Stimulated activated CD4-positive, alpha-beta T cell treated with anti-CD3 and anti-CD28 coated beads, Interleukin-1b, Interleukin-23, amount 100 ng/mL, for 1 hour (primary cell): ENCODE measurements at places on chromosomes 16 and 17.

DNA sequence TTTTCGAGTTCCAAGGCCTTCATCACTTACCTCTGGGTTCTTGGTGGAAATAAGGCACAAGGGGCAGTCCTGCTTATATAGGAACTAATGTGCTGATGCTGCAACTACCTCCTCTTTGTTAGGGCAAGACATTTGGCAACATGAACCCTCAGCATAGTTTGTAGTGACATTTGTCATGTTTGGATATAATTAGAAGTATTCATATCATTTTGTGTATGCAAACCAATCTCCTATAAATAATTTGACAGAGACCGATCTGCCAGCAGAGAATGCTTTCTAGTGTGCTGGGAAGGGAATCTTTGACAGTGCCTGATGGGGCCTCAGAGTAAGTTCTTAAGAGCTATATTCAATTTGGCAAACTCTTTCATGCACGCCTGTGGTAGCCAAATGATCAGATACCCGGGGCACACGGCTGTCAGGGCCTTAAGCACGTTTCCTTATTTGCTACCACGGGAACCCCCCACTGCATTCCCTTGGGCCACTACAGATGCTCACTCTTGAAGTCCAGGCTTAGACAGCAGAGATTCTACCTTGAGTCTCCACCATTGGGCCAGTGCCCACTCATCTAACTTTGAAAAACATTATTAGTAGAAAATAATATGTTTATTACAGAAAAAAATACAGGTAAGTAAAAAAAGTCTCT is at the start of gene MYH8:
Gene MYH8, minus strand, starts transcription at position 51 of the 643 bp plus-strand sequence. CDS start 1,723 bp downstream, outside the sequence.
- DNase-seq = no peak

DNA sequence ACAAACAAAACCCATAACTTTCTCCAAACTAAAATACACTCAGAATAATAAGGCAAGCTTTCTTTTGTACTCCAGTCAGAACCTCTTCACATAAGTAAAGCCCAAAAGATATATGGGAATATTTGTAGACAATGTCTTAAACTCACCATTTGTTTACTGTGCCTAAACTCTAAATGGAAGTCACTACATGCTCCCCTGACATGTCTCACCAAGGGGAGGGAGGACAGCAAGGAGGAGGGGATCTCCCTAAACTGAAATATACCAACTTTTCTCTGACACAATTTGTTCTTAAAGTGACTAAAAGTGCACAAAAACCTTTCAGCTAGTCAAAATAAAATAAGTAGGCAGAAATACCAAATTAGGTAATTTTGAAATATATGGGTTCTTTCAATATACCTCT is 38.5 kb downstream of the GRB7 start:
- DNase-seq = no peak

DNA sequence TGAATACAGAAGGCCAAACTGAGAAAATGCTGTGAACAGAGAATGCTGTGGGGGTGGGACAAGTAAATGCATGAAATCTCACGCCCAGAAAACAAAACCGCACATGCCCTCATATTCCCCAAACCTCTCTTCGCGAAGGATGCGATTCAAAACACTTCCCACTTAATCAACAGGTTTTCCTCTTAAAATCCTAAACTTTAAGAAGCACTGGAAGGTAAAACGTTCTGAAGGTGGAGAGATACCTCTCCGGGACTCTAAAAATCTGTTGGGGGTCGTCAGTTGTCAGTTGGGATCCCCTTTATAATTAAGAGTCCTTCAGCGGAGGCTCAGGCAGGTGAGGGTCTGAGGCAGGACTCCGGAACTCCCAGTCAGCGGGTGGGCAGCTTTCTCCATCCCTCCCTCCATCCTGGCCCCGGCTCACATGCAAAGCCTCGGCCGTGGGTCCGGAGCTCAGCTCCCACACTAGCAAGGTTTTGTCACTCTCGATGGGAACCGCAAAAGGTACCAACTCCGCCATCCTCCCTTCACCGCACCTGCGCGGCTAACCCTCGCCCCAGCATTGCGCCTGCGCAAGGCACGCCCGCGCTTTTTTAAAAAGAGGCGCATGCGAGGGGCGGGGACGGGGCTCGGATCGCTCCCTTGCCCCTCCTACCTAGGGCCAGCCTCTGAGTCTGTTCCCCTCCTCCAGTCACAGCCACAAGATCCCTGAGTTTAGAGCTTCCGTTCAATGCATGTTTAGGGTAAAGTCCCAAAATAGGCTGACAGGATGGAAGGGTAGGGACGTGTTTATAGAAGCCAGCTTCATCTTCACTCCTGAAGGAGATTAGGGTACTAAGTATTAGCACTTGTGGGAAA is at the start of gene RDM1:
Gene RDM1, minus strand, starts transcription at position 563 of the 855 bp plus-strand sequence. Its CDS starts 46 bp downstream, at position 517.
- DNase-seq = peak; percentile 37

GRCh38 chr17:13272296-13272695 is 254.5 kb upstream of the ELAC2 start:
- DNase-seq = no peak

- no peak for DNase-seq
Observed at GRCh38 chr17:66349521-66350254, 47.3 kb downstream of the PRKCA start.

DNA sequence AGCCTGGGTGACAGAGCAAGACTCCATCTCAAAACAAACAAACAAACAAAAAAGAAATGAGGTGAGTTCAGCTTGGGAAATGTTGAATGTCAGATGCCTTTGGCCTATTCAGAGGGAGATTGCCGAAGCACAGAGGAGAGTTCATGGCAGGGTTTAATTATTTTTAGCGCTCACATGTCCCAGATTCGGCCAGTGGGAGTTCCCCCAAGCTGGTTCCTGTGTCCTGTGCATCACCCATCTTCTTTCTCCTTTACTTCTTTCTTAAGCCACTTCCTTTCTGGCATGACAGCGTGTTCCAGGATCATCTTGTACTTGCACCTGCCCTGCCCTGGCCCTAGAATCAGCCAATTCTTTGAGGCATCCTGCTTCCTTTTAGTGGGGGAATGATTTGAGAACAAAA is 9.2 kb downstream of the MPV17L start:
- DNase-seq = no peak

- no peak for DNase-seq
Observed at GRCh38 chr16:62477796-62478195, 441.6 kb upstream of the CDH8 start.

- DNase-seq = no peak
Observed at GRCh38 chr17:62109378-62109902, 44.4 kb upstream of the MED13 start.

GRCh38 chr17:44556166-44556831 is 985 bp upstream of the FZD2 start:
- no peak for DNase-seq

GRCh38 chr16:11639925-11640899 is 28.0 kb upstream of the SNN start:
- DNase-seq = no peak

GRCh38 chr16:24986512-24987303 is 28.5 kb downstream of the ARHGAP17 start:
- DNase-seq = no peak

DNA sequence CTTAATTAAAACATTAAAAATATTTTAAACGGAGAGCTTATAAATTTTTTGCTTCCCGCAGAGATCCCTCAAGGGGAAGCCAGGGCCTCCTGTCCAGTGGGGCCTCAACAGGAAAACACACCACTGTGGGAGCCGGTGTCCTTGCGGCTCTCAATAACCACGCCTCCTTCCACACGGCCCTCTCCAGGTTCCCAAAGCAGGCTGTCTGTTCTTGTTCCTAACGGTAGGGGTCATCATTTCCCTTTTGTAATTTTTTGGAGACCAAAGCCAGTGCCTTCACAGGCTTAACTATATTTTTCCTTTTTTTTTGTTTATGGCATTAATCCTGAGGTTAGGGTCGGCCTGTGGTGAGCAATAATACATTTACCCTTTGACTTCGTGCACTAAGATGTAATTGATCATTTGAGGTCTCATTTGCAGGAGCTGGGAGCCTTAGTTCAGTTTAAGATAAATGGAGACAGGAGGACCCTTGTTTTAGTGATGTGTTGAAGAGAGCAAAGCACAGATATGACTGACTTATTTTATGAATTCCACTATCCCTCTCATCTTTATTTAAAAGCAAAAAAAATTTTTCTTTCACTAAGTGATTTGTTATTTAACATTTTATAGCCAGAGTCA is 77.5 kb upstream of the N4BP1 start:
- DNase-seq = no peak

GRCh38 chr17:15457723-15458094 is 9.7 kb downstream of the CDRT4 start:
- no peak for DNase-seq

DNA sequence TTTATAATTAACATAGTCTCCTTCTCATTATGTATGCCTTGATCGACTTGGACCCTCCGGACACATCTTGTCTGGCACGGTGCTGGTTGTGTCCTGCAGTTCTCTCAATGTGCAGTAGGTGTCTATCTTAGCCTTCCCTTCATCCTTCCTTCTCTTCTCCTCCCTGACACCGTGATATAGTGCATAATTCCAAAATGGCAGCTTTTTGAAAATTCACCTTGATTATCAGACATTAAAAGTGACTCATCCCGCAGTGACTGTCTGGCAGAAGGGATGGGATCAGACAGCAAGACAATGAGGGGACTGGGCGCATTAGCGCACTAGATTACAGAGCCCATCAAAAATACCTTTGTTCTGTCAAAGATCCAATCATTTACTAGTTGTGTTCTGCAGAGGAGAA is 70.0 kb upstream of the PMFBP1 start:
- no peak for DNase-seq

DNA sequence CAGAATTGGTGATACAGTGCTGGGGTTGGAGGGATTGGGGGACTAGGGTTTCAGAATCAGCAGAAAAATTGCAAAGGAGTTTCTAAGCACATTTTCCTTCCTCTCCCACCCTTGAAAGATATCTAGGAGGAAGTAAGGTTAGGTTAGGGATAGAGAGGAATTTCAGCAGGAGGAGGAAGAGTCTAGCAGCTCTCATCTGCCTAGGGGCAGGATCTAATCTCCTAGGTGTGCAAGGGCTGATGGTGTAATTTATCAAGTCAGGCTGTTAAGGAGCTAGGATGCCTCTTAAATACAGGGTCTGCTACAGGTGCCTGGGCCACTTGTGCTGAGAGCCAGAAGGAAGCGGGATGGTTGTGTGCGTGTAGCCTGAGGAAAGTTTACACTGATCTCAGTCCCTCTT is 1.8 kb upstream of the HNF1B start:
- no peak for DNase-seq
